ENCODE measurements at places on chromosomes 3 and 15.

GRCh38 chr3:16396202-16396601 lies 117.3 kb downstream of the RFTN1 start:
- no peak for DNase-seq

- no peak for DNase-seq
Measured at GRCh38 chr3:89186456-89186855, 79.0 kb downstream of the EPHA3 start.

DNA sequence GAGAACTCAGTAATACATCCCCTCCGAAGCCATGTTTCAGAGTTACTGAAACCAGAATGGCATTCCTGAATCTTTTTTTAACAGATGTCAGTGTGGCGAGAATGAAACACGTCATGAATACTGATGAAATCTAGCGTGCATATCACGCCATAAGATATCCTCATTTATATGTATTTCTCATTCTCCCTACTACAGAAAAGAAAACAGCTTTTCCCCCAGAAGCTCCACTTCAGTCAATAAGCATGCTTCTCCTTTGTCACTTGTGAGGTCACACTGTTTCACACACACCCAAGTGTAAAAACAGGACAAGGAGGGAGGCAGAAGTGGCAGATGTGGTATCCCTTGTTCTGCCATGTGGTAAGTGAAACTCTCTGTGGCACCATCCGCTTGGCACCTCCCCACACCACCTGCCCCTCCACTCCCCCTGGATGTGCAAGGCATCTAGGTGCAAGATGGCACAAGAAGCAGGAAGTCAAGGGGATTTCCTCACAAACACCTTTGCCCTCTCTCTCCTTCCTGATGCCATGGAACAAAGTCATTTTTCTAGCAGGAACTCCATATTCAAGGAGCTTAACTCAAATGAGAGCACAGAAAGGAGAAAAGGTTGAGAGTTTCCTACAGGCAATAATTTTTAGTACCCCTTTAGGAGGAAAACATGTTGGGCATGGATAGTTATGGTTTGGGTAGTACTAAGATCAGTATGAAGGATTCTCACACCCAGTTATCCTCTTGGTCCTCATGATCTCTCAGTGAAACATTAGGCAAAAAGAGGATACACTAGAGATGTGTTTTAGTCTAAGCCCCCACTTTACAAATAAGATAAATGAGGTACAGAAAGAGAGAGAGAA lies 47.5 kb upstream of the FRMD4B start:
- DNase-seq = no peak

DNA sequence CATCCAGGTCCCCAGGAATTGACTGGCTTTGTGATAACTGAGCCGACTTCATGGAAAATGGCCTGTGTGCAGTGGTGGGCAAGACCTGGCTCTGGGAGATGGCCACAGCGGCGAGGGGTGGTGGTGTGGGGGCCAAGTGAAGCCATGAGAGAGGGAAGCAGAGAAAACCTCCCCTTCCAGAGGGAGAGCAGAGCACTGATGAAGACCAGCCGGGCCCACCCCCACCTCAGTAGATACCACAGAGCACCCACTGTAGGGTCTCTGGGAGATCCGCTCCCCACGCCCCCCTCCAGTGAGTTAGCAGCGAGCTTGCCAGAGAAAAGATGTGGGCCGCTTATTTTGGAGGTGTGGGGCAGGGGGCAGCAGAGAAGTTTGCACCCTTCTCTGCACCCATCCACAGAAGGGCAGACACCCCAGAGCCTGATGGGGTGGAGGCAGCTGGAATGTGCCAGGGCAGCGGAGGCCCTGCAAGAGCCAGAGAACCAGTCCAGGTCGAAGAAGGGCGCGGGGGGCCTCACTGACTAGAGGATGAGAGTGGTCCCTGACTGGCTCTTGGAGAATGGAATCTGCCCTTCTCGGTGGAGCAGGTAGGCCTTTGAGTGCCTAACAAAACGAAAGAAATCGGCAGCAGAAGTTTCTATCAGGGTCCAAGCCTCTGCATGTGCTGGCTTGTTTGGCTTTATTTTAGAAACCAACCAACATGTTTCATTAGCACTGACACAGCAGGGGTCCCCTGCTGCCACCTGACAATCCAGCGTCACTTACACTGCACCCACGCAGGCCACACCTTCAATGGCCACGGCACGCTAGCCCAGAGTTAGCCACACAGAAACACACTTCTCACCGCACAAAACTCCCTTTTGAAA lies 28.3 kb downstream of the MELTF start:
- no peak for DNase-seq

GRCh38 chr3:140198242-140198641 lies 263.3 kb downstream of the CLSTN2 start:
- DNase-seq = no peak

GRCh38 chr15:101052031-101052620 lies 133.0 kb downstream of the LRRK1 start:
- DNase-seq = no peak

DNA sequence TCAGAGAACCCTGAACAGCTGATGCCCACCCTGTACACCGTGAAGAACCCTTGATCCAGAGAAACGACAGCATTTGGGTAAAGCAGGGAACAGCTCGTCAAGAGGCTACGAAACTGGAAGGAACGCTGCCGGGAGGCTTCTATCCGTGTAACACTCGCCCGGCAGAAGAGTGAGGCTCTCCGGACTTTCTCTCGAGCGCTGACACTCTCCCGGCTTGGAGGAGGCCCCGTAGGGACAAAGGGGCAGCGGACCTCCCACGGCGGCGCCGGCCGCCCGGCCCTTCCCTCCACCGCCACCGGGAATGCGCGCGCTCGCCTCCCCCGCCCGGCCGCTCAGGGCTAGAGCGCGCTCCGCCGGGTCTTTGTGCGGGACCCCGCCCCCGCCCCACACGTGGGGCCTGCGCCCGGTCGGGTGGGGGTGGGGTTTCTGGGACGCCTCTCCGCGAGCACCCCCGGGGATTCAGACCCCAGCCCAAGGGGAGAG lies 1.7 kb downstream of the HYAL2 start:
- no peak for DNase-seq

Measured in fibroblast of skin of left quadriceps (primary cell).